Gastroesophageal sphincter (tissue), 4 donors: ENCODE measurements at places on chromosomes 5 and 9.

DNA sequence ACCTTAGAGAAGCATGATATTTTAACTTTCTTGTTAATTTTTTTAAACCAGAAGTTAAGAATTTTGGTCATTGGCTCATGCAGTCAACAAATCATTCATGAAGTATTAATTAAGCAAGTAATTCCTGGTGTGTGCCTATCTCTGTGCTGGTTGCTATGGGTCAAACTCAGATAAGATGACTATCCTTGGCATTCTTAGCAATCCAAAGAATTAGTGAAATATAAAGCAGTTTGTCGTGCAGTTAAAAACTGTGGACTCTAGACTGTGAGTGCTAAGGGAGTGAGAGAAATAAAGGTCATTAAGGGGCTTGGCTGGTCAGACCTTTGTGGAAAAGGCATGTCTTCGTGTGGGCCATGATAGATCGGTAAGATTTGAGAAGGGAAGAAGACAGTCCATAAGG, 4.8 kb downstream of the CYFIP2 start:
- ATAC-seq, result no peak

DNA sequence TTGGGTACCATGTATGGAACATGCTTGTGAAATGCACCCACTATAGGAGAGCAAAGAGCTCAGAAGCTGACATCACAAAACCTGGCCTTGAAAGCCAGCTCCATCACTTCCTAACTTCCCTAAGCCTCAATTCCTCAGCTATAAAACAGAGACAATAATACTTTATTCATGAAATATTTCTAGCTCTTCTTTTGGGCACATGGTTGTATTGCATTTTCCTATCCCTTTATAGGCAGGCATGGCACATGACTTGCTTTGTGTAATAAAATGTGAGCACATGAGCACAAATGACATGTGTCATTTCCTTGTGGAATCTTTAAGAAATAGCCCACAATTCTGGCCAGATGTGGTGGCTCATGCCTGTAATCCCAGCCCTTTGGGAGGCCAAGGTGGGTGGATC, 18.5 kb downstream of the ZNF366 start:
- ATAC-seq, result no peak

- ATAC-seq, result no peak
These were observed 133.4 kb upstream of the GAS1 start for GRCh38 chr9:87080512-87081264.

DNA sequence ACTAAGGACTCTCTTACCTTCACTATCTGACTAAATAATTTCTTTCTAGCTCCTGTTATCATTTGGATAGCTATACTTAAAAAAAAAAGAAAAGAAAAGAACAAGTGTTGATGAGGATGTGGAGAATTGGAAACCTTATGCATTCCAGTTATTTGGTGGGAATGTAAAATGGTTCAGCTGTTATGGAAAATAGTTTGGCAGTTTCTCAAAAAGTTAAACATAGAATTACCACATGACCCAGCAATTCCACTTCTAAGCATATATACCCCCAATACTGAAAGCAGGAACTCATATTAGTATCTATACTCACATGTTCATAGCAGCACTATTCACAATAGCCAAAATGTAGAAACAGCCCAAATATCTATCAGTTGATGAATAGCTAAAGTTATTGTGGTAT, 61.1 kb downstream of the GNA14 start:
- no peak for ATAC-seq

DNA sequence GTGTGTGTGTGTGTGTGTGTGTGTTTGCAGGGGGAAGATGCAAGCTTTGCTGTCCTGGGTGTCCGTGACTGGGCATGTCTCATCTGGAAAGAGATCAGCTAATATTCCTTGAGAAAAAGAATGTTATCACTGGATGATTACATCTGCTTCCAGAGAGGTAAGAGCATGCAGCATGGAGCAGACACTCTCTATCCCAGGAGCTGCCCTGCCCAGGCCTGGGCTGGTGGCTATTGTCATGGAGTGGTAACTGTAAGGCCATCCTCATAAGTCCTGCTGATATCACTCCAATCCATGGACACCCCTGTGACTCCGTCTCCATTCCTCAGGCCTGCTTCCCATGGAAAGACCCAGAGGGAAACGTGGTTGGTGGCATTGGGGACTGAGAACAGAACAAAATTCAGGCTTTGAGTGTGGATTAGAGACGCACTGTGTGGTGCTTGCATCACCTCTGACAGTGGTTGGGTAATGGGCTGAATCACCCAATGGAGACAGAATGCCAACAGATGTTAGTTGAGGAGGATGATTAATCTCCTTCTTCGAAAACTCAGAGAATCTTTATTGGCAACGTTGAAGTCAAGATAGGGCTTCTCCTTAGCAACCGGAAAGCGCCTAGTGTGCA, 52.0 kb upstream of the KCNIP1 start:
- no peak for ATAC-seq

DNA sequence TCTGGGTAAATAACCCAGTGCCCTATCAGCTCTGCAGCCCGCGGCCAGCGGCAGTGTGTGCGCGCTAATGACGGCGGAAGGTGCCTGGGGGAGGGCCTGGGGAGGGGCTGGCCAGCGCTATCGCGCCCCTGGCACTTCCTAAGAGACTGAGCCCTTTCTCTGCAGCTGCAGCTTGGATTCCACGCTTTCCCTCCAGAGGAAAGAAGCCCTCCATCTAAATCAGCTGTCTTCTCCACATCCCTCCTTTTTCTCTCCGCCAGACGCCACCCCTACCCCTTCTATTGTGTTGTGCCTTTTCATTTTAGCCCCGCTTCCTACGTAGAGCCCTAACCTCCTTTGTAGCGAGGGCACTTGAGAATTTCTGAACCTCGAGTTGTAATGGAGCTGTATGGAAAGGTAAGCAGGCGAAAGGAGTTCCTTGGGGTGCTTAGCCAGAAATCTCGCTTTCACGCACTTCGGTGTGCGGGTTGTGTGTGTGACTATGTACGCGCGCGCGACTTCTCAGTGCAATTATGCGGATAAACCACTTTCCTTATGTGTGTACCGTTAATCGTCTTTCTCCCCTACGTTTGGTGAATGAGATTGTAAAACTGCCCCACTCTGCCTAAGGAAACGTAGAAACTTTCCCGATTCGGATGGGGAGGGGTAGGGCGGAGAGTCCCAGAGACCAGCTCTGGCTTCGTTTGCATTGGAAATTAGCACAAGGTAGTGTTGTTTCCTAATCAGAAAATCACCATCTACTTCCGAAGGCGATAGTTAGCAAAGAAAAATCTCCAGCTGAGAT, 664 bp upstream of the RAB3C start:
- no peak for ATAC-seq

DNA sequence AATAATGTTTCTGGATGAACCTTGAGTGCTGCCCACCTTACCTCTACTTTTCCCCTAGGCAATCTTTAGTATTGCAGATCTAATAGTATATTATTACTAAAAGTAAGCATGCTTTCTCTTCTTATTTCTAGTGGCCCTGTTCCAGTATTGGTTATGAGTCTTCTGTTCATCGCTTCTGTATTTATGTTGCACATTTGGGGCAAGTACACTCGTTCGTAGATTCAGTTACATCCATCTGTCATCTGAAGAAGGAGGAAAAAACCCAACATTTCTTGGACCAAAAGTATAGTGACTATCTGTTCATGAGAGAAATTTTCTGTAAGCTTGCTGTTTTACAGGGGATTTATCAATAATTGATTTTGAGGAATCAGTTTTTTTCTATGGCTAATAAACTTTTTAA, 8.1 kb downstream of the SEC61B start:
- ATAC-seq, result no peak

GRCh38 chr5:173278641-173279040, 43.6 kb upstream of the NKX2-5 start:
- ATAC-seq, result no peak

- ATAC-seq, result no peak
These were observed 25.5 kb downstream of the TNPO1 start for GRCh38 chr5:72841756-72842535.
